Stimulated activated CD8-positive, alpha-beta memory T cell treated with anti-CD3 and anti-CD28 coated beads, Interleukin-4, amount 100 ng/mL, for 1 hour (primary cell): ENCODE measurements at places on chromosomes 12 and 14.

- DNase-seq = no peak
These were observed 78.8 kb downstream of the KCNC2 start for GRCh38 chr12:75130811-75131210.

DNA sequence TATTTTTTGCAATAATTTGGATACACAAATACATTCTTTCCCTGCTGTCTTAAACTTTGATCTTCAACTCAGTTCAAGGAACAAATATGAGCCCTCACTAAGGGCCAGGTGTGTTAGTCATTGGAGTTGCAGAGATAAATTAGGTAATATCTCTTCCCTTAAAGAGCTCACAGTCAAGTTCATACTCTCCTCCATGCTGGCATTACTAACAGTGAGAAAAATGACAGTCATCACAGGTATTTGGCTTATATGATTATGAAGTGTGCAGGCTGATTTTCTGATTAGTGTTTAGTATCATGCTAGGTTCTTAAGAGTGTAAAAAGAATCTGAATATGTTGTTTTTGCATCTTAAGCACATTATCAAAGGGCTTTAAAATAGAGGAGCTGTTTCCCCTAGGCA lies 594.7 kb downstream of the CCER1 start:
- no peak for DNase-seq

DNA sequence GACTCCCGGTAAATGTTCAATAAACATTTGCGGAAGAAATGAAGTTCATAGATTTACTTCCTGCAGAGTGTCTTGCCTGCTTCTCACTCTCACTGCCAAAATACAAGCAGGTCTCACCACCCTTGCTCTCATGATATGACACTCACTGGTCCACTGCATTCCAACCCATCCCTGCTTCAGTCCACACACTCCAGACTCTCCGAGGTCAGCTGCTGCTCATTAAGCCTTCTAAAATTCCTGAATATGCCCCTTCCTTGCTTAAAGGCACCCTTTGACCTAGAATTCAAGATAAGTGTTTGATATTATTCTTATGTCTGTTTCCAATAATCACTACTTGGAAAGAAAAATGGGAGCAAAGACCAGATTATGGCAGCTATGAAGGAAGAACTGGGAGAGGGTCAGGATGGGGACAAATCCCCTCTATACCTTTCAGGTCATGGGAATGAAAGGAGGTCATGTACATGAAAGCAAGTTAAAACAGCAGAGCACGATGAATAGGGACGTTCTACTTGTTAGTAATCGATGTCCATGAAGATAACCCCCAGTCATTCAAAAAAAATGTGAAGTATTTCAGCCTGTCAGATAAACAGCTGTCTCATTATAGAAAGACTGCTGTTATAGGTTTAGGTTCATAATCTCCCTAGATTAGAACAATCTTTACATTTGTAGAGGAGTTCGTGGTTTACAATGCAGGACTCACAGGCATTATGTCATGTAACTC lies 10.5 kb upstream of the NID2 start:
- no peak for DNase-seq

GRCh38 chr12:3698218-3698974 lies 54.5 kb downstream of the CRACR2A start:
- DNase-seq = no peak

GRCh38 chr12:118166946-118167345 lies 31.0 kb downstream of the PEBP1 start:
- no peak for DNase-seq

- DNase-seq = no peak
These were observed 444.0 kb downstream of the CCER1 start for GRCh38 chr12:90510948-90511347.

GRCh38 chr12:121767525-121768016 lies 25.9 kb downstream of the RHOF start:
- DNase-seq = no peak

- no peak for DNase-seq
These were observed 1.3 kb upstream of the KRT72 start for GRCh38 chr12:52602552-52602951.

GRCh38 chr12:122333142-122334087 lies 67.1 kb upstream of the VPS33A start:
- DNase-seq = no peak

DNA sequence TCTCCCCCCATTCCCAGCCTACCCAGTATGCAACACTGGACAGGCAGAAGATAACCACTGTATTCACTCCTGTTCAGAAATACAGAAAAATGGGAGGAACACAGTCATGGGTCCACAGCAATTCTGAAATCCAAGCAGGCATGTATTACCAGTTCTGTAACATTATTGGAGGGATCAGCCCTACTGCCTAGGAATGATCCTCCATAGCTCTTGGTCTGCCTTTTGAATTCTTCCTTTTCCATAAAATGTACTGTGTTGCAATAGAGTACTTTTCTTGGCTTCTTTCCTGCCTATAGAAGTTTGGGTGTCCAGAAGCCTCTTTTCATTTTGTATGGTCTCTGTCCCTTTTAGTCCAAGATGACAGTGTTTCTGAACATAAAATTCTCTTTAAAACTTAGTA lies 46.5 kb downstream of the SPATS2 start:
- DNase-seq = no peak

DNA sequence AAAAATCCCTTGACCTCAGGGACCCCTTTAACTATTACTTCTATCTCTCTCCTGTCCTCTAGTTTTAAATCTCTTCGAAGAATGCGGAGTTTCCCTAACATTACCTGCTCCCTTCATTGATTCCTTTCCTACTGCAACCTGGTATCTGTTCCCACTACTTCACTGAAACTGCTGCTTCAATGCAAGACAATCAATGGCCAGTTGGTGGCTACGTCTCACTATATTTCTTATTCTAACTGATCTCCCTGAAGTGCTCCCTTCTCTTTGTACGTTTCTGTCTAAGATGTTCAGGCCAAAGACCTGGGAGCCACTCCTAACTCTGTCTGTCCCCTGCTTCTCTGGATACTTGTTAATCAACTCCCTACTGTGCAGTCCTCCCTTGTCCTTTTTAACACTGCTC lies 10.3 kb upstream of the KCNA1 start:
- DNase-seq = no peak

DNA sequence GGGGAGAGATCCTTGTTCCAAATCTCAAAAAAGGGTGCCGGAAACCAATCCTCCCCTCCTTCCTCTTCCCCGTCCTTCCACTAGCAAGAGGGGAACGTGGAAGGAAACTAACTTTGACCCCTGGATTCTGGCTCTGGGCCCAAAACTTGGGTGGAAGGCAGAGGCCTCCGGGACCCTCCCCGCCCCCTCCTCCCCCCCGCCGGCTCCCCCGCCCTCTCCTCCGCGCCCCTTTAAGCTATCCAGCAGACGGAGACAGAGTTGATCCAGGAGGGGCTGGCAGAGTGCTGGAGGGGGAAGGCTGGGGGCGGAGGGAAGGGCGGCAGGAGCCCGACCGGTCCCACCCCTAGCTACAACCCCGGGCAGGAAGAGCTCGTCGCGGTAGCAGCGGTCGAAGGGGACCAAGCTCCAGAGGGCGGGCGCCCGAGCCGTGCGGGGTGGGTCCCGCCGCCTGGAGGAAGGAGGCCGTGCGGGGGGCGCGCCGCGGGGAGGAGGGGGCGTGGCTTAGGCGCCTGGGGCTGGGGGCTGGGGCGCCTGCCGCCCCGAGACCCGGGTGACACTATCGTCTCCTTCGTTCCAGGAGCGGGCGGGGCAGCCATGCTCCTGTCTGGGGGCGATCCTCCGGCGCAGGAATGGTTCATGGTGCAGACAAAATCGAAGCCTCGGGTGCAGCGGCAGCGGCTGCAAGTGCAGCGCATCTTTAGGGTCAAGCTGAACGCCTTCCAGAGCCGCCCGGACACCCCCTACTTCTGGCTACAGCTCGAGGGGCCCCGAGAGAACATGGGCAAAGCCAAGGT lies at the start of gene NYNRIN:
TSS of gene NYNRIN (plus strand) at position 351 of the 794 bp plus-strand sequence. CDS start at position 595, 244 bp downstream.
- DNase-seq = no peak

DNA sequence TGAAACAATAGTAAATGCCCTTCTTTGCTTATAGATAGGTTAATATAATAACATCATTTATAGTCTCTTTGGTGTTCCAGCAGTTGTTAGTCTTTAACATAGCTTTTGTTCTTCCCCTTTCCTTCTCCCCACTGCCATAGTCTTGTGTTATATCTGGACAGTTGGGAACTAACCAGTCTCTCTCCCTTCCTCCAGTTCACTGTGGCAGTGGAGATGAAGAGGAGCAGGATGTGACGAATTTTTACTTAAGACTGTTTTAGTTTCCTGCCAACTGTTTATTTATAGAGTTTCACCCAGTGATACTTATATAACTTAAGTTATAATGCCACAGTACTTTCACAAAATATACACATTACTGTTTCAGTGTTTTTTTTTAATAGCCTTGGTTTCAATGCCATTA lies 277.4 kb downstream of the PDZRN4 start:
- DNase-seq = no peak
